COR-L47 (cell line): ENCODE measurements at places on chromosomes 5 and 9.

DNA sequence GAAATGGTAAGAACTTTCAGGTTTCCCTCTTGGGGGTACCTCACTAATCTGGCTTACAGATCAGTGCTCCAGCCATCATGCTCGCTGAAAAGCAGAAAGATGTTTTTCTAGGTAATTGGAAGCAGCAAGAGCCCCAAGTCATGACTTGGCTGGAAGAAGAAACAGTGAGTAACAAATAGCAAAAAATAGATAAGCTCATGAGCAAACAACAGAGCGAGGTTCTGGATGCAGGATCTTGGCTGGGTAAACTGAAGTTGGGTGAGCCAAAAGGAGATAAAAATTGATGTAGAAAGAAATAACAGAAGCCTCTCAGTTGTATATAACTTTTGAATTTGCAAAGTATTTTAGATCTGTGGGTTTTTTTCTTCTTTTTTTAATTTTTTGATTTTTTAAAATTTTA, 110.1 kb downstream of the INSYN2B start:
- no peak for DNase-seq

GRCh38 chr5:172705576-172706084, 64.6 kb downstream of the NEURL1B start:
- no peak for DNase-seq

GRCh38 chr9:87116492-87116891, 169.2 kb upstream of the GAS1 start:
- DNase-seq, result no peak

- DNase-seq, result no peak
Measured at GRCh38 chr9:98178874-98179850, 13.3 kb downstream of the CORO2A start.

- no peak for DNase-seq
Measured at GRCh38 chr5:136054142-136055019, 25.6 kb downstream of the TGFBI start.
